Neural progenitor cell (in vitro differentiated cells): ENCODE measurements at places on chromosomes 1 and 21. TPM values are rescaled to one million over a fixed set of nuclear protein-coding genes. Genes with fewer than 3 reads are reported as not detected.
A peak's percentile ranks its signal among the peaks of the same experiment; 100 is the strongest.

DNA sequence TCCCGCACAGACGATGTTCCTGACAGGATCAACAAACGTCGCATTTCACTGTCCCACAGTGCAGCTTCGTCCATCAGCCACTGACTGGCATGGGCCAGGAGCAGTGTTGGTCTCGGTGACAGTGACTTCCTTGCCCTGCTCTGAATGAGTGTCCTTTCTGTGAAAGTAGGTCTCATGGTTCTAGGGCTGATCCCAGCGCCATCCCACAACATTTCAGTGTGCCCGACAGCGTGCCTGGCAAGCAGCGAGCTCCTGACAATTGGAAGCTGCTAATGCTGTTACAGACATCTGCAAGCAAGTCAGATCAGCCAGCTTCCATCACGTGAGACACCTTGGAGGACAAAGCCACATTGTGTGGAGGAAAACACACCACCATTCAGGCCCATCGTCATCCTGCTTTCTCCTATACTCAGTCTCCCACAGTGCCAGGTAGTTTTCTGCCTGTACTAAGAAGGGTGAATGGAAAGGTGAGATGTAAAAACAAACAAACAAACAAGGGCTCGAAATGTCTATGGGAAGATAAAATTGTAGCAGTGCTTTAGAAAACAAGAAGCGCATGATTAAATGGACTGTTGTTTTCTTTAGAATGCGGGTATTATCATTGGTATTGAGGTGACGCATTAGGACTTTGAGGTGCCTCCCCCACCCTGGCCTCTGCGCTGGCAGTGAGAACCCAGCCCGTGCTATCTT, 21.9 kb downstream of the ERRFI1 start:
- no peaks in the 10 kb centered on the region for H3K36me3 ChIP-seq
- peaks cover 12% of the 10 kb centered on the region for H3K4me1 ChIP-seq
- H3K27me3 ChIP-seq, result no peaks in the 10 kb centered on the region
- peak; percentile 42 for DNase-seq
- H3K4me3 ChIP-seq, result no peak overlapping the region

DNA sequence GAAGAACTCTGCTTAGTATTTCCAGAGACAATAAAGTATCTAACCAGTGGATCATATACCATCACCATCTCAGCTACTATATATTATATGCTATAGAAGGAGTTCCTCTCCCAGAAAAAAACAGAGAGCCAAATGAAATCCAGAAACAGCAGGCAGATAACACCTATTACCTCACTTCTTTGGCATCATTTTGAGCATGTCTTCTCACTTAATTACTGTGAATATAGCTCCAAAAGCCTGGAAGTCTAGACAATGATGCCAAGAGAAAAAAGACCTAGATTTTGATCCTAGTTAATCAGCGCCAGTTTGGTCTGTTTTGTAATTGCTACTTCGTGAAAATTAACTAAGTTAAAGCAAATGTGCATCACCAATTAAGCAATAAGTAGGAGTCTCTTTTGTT, 131.3 kb downstream of the EIF4G3 start:
- H3K4me3 ChIP-seq, result no peak overlapping the region
- H3K4me1 ChIP-seq, result peaks cover 35% of the 10 kb centered on the region
- peaks cover 7% of the 10 kb centered on the region for H3K36me3 ChIP-seq
- DNase-seq, result no peak

GRCh38 chr1:111422546-111423391, 4.8 kb downstream of the OVGP1 start:
- no peaks in the 10 kb centered on the region for H3K4me1 ChIP-seq
- H3K4me3 ChIP-seq, result no peak overlapping the region

DNA sequence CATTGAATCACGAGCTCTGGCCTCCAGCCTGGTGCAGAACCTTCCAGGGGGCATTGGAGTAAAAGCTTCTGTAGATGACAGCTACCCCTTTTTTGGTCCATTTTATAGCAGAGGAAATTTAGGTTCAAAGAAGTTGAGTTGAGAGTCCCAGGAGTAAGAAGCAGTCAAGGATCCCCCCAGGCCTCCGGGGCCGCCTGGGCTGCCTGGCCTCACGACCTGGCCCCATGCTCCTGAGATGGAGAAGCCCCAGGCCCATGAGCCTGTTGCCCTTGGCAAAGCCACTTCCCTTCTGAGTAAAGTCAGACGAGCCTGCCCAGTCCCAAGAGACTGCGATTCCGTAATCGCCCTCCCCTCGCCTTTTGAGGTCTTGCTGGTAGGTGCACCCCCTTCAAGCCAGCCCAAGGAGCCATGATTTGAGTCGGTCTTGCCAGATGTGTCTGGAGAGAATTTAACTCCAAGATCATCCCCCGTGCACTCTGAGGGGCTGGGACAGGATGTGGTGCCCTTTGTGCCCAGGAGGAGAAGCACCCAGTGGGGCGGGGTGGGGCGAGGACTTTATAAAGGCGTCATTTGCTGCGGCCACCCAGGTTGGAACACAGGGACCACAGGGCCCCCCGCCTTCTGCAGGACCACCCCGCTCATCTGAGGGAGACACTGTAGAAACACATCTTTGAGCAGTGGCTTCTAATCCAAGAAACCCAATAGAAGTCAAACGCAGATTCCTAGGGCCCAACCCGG, 30.1 kb downstream of the PDE9A start:
- H3K4me1 ChIP-seq, result no peaks in the 10 kb centered on the region
- H3K4me3 ChIP-seq, result no peak overlapping the region
- DNase-seq, result no peak
- H3K36me3 ChIP-seq, result no peaks in the 10 kb centered on the region
- H3K27me3 ChIP-seq, result no peaks in the 10 kb centered on the region

- no peaks in the 10 kb centered on the region for H3K27me3 ChIP-seq
- peak; percentile 28 for DNase-seq
- H3K4me3 ChIP-seq, result no peak overlapping the region
- peaks cover 14% of the 10 kb centered on the region for H3K4me1 ChIP-seq
- H3K36me3 ChIP-seq, result no peaks in the 10 kb centered on the region
- no peak overlapping the region for H3K27ac ChIP-seq
These were observed 13.9 kb upstream of the LRIG2 start for GRCh38 chr1:113058941-113059706.

DNA sequence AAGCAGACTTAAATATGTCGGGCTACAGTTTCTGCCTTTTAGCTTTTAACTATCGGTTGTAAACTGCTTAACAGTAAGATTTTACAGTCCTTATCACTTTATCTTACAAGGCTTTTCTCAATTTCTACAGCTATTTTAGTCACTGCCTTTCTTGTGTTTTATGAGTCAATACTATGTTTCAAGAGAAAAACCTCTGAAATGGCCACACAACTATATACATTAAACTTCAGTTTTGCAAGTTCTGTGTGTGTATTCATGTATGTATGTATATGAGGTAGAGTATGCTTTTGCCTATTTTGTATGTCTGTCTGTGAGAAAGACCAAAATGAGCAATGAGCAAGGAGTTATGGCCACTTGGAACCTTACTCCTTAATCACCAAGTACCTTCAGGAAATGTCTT, 169.8 kb downstream of the SYT2 start:
- H3K27me3 ChIP-seq, result no peaks in the 10 kb centered on the region
- H3K36me3 ChIP-seq, result no peaks in the 10 kb centered on the region
- no peak overlapping the region for H3K4me3 ChIP-seq
- peaks cover 3% of the 10 kb centered on the region for H3K4me1 ChIP-seq
- no peak overlapping the region for H3K27ac ChIP-seq

- no peak overlapping the region for H3K27ac ChIP-seq
- H3K27me3 ChIP-seq, result no peaks in the 10 kb centered on the region
These were observed 98.0 kb upstream of the KCNJ6 start for GRCh38 chr21:38014298-38014697.

OR6N1 gene
- total RNA-seq, result not detected in 2 replicates

GRCh38 chr1:180501865-180502360, 464 bp downstream of the ACBD6 start:
- DNase-seq, result no peak
- peak overlapping the region; percentile 66 for H3K4me3 ChIP-seq
- no peaks in the 10 kb centered on the region for H3K36me3 ChIP-seq
- H3K27ac ChIP-seq, result peak overlapping the region; percentile 87
- H3K4me1 ChIP-seq, result peaks cover 25% of the 10 kb centered on the region

STIL gene
- 49.0 and 59.0 TPM in 2 replicates for total RNA-seq

DNA sequence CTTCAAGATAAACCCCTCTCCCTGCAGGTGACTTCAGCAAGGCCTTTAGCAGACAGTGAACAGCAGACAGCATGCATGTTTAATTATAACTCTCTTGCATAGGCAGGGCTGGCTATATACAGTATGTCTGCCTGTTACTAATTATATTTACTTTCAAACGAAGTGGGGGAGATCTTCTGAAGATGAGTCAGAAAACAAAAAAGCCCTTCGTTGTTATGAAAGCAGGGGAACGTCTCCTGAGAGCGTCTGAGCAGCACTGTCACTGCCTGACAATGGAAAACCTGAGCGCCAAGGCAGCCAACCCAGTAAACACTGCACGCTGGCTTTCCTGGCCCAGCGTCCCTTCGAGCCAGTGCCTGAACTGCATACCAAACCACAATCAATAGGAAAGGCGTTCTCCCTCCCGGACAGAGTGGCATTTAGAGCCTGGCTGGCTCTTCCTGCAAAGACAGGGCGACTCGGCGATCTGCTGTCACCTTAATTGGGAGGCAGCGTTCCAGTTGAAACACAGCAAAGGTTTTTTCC, 54.1 kb downstream of the TOMM20 start:
- H3K4me1 ChIP-seq, result peaks cover 23% of the 10 kb centered on the region
- H3K4me3 ChIP-seq, result no peak overlapping the region

DNA sequence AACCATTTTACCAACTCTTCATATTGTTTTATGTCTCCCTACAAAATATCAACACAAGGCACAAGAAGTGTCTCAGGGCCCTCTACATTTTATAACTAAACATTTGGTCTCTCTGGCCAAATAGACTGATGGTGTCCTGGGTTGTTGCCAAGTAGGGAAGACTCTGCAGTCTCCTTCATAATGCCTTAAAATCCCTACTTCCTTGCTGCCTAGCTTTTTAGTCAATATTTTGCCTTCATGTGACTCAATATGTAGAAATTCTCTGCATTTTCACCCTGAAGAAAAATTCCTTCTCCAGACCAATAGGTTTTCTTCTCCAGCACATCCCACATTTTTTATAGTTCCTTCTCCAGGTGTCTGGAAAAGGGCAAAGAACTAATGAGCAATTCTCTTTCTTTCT, 72.6 kb upstream of the IPO9 start:
- no peaks in the 10 kb centered on the region for H3K27me3 ChIP-seq
- peaks cover 92% of the 10 kb centered on the region for H3K4me1 ChIP-seq
- H3K27ac ChIP-seq, result no peak overlapping the region
- DNase-seq, result no peak

DNA sequence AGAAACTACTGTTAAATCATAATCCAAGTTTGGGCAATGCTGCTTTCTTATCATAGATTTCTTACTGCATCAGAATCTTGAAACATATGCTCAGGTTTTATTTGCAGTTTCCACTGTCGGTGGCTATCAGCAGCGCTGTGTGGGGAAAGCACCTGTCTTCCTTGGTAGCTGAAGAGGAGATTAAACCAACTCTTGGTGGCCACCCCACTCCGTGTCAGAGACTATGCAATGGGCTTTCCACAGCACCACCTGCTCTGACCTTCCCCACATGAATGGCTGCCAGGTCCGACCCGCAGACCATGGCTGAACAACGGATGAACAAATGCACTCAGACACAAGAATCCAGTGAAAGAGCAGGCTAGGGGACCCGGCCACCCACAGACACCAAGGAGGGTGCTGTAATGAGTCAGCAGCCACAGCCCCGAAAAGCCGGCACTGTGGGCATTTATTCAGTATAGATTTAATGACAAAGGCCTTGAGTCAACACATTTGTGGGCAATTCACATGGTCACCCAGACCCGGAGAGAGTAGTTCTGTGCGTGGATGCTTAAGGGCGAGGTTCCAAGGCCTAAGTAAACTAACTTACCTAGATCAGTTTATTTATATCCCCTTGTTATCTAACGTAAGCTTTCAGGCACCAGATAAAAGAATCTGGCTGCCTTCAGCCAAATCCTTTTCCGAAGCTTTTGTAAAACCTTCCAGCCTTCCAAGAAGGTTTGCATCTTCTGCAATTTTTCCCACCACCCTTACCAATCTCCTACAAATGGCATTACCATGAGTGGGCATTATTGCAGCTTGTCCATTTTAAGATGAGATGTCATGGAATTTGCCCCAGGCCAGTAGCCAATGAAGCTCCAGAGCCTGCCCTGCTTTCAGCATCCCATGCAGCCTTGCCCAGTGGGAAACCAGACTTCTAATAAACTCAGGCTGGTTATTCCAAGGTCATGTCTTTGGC, 82.7 kb downstream of the HLCS start:
- no peak overlapping the region for H3K27ac ChIP-seq
- no peak overlapping the region for H3K4me3 ChIP-seq
- no peak for DNase-seq
- peaks cover 4% of the 10 kb centered on the region for H3K36me3 ChIP-seq
- peaks cover 22% of the 10 kb centered on the region for H3K4me1 ChIP-seq

ADORA1 gene
- total RNA-seq, result 1.1 and 3.2 TPM in 2 replicates

CROCC gene
- total RNA-seq, result 15.2 and 76.7 TPM in 2 replicates

DNA sequence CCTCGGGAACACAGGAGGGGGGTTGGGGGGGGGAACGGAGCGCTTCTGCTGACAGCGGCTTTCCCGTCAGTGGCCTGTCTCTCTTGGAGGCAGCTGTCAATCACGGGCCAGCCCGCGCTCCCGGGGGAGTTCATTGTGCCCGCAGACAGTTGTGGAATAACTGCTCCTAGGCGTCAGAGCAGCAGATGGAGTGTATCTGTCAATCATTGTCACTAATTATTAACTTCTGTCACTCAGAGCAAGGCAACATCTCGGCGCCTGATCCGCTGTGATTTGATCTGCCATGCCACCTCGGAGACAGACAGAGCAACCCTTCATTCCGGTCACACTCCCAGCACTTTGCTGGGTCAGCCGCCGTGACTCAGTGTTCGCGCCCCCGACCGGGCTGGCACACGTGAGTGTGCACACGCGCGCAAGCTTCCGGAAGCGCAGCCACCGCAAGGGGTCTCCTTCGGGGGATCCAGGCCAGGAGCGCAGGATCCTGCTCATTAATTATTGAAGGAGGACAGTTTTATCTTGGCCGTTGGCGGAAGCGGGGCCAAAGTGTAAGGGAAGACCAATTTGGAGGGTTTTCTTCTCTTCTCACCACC, 75.8 kb downstream of the RRAGC start:
- H3K4me3 ChIP-seq, result no peak overlapping the region
- DNase-seq, result peak; percentile 50
- H3K27me3 ChIP-seq, result no peaks in the 10 kb centered on the region
- peaks cover 20% of the 10 kb centered on the region for H3K4me1 ChIP-seq

RPS6KC1 gene
- total RNA-seq, result 21.5 and 32.6 TPM in 2 replicates
